ENCODE measurements at places on chromosomes 2 and 18.

DNA sequence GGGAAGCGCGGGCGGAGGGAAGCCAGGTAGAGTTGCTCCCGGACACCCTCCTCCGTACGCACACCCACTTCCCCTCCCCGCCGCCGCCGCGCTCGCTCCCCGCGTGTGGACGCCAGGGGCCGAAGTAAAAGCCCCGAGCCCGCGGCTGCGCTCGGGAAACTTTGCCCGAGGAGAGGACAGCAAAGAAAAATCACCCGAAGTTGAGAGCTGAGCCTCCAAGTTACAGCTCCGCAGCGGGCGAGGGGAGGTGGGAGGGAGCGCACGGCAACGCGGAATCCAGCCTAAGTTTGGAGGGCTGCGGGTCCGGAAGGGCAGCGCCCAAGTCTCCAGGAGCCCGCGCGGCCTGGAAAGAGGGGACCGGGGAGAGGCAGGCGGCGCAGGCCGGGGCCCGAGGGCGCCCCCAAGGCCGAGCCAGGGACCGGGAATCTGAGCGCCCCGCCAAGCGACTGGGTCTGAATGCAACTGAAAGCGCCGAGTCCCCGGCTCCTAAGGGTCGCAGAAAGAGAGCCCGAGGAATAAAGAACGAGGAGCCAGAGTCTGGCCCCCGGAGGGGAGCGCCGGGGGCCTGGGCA, 706 bp upstream of the BCL11A start:
- DNase-seq = no peak

DNA sequence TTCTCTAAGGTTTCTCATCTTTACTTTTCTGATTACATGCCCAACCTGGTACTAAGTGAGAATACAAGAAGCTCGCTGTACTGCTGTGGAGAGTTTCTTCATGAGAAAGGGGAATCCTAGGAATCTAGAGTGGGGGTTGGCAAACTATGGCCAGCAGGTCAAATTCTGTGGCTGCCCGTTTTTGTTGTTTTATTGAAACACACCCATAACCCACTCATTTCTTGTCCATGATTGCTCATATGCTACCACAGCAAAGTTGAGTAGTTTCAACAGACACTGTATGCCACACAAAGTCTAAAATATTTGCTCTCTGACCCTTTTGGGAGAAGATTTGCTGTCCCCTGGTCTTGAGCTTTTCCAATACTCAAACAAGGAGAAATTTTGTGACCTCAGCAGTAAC, 58.8 kb downstream of the C2orf74 start:
- DNase-seq = no peak

GRCh38 chr2:86445436-86445835, 4.3 kb downstream of the KDM3A start:
- no peak for DNase-seq

- no peak for DNase-seq
Observed at GRCh38 chr2:214185546-214185945, 225.3 kb upstream of the VWC2L start.

- DNase-seq = no peak
Observed at GRCh38 chr2:219484343-219485200, 14.1 kb upstream of the GMPPA start.

- DNase-seq = no peak
Observed at GRCh38 chr2:174824068-174824467, 59.8 kb upstream of the CHRNA1 start.

DNA sequence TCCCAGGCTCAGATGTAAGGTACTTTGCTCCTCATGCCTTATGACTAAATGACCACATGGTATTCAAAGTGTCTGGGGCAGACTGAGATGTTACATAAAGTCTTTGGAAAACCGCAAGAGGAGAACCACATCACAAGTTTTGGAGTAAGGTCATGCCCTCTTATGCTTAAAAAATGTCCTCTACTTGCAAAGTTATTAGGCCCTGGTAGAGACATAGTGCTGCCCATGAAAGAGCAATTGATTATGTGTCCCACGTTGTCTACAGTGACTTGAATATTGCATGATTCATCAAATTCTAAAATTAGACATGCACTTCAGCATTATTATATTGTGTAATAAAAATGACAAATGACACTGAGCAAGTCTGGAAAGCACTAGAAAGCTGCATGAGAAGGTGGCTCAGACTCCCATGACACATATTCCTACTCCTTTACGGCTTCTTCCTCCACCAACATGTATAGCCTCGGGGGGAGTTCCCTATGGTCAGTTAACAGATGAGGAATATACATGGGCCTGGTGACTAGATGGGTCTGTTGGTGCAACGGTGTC, 602.6 kb upstream of the VRK2 start:
- no peak for DNase-seq
